ENCODE measurements at places on chromosomes 3 and 15.

DNA sequence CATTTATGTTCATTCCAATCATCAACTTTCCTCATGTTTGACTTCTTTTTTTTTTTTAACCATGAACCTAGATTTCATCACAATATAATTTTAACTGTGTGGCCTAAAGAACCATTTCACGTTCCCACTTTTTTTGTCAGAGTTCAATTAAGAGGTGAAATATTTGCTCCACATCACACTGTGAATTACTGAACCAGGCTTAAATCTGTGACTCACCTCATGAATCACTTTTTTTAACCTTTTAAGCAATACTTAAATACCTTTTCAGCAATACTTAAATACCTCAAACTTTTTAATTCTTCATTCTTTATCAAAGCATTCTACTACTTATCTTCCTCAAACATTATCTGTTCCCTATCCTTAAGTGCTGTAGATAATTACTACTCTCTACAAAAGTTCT, 137.6 kb downstream of the SI start:
- no peak for DNase-seq

DNA sequence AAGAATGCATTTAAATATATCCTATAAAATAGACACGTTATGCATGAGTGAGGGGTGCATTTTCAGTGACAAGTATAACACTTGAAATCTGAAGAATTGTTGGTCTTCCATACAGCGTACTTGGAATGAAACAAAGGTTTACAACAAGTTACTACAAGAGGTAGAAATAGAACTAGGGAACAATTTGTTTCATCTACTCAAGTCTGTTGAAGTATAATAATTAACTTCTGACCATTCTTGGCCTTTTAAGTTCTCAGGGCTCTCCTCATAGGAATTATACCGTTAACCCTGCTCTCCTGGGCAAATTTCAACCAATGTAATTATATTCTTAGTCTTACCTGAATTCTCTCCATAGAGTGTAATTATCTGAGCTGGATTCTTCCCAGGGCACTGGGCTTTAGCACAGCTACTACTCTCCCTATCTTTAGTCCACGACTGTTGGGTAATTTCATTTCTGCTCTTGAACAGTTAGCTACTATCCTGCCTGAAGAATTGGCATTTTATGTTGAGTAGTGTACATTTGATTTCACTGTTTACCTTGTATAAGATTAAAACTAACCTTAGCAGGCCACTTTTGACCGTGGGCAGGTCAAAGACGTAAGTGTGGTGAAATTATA, 100.6 kb downstream of the UBE2E2 start:
- DNase-seq: no peak

DNA sequence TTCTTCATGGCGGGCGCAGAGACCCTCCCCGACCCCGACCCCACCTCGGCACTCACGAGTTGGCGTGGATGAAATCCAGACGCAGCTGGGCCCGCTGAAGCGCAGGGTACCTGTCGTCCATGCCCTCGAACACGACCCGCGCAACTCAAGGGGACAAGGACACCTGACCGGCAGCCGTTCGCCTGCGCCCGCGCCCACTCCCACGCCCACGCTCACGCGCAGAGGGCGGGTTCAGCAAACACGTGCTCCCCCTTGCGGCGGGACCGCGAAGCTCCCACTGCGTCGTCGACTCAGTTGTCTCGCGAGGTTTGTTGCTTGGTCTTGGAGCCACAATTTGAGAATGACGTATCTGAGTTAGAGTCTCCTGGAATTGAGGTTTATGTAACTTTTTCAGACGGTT, at the start of gene MORC1:
Gene MORC1, minus strand, starts transcription at position 196 of the 400 bp plus-strand sequence. Its CDS starts 75 bp downstream, at position 121.
- no peak for DNase-seq

DNA sequence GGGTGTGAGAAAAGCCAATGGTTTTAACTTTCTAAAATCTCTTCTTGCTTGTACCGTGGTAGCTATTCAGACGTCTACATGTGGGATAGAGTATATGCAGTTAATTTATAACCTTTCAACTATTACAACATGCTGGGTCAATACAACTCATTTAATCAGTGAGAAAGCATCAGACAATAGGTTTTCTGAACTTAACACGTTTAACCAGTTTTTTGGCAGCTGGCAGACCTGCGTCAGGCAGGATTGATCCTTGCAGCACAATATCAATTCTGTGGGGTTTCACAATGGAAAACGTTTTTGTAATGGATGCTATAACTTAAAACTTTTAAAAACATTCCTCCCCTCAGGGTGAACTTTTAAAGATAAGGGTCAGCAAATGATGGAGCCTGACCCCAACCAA, 6.5 kb downstream of the GNB5 start:
- DNase-seq: no peak

- DNase-seq: no peak
These were observed 38.8 kb upstream of the TNFSF10 start for GRCh38 chr3:172561897-172562640.

- no peak for DNase-seq
These were observed 83.0 kb upstream of the NAALADL2 start for GRCh38 chr3:174776123-174776522.

DNA sequence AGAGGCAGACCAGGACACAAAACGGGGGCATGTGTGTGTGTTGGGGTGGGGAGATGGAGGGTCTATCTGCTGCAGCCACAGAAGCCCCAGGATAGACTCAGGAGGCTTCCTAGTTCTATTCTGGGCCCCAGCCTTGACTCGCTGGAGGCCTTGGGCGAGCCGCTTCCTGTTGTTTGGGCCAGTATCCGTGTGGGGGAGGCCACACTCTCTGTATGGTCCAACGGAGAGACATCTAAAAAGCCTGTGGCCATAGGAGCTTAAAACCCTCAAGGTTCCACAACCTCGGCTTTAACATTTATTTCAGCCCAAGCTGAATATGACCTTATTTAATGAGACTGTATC, 32.8 kb downstream of the POC1A start:
- no peak for DNase-seq

DNA sequence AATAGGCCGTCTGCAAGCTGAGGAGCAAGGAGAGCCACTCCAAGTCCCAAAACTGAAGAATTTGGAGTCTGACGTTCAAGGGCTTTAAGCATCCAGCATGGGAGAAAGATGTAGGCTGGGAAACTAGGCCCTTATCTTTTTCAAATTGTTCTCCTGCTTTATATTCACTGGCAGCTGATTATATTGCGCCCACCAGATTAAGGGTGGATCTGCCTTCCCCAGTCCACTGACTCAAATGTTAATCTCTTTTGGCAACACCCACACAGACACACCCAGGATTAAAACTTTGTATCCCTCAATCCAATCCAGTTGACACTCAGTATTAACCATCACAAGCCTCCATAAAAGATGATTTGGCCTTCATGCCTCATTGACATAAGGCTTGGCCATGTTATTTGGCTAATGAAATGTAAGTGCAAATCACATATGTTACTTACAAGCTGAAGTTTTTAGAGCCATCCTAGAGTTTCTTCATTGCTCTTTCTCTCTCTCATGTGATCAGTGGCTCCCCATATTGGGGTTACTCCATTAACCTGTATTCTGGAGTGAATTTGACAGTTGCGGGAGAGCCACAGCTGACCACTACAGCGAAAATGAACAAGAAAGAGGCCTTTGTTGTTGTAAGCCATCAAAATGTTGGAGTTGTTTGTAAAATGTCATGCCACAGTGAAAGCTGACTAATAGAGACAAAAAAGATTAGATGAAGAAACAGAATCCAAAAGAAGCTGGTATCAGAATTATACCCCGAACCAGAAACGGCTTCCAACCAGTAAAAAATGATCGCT, 61.7 kb downstream of the GBE1 start:
- DNase-seq: no peak

GRCh38 chr3:44870375-44871061, 3.9 kb upstream of the TGM4 start:
- no peak for DNase-seq

GRCh38 chr3:123046262-123047061, 18.9 kb upstream of the SEMA5B start:
- DNase-seq: no peak

GRCh38 chr3:149475451-149476060, 1.1 kb downstream of the TM4SF4 start:
- DNase-seq: no peak

DNA sequence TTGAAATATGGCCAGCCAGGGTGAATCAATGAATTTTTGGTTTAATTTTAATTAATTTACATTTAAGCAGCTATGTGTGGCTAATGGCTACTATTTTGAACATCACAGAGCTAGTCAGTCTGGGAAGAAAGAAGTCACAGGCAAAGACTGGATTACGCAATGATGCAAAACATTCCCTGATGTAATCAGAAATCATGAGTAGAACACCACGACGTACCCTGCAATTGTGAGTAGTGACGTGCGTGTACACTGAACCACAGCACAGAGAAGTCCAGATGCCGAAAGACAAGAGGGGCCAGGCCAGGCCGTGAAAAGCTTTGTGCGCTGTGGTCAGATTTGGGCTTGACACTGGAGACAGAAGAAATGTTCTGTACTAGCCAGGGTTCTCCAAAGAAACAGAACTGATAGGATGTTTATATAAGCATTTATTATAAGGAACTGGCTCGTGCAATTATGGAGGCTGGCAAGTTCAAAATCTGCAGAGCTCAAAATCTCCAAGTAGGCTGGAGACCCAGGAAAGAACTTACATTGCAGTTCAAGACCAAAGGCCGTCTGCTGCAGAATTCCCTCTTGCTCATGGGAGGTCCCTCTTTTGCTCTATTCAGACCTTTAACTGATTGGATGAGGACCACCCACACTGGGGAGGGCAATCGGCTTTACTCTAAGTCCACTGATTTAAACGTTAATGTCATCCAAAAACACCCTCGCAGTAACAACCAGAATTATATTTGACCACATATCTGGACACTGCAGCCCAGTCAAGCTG, 44.6 kb downstream of the SH3BP5 start:
- DNase-seq: no peak

DNA sequence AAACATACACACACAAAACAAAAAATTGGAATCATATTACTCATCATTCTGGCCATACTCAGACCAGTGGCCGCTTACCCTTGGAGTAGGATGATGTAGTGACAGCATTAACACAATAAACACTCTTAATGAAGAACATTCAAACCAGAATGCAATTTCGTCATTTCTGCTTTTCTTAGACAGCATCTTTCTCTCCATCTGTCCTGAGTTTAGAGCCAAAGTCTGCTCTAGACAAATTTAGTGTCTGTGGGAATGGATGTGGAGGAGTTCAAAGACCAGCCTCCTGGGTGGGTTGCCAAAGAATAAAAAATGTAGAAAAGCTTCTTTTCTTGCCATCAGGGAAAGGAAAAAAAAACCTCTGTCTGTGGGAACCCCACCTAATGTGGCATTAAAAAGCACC, 212.4 kb upstream of the POU1F1 start:
- no peak for DNase-seq

DNA sequence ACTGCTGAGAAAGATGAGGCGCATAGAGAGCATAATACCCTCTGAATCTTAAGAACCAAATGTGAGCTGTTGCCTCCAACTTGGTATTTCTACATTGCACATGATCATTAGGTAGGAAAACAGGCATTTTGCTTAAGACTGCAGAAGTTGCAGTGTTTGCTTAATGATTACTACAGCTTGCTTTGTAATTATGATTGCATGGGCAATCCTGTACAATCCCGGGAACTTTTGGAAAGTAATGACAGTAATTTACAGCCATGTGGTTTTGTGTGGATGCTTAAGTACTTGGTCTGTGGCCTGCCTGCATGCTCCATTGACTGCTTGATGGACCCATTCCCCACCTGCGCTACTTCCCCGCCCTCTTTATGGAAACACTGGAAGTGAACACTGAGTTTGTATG, 301.1 kb downstream of the DIPK2A start:
- DNase-seq: no peak

GRCh38 chr3:9951126-9951525, 1.1 kb downstream of the PRRT3 start:
- no peak for DNase-seq

- no peak for DNase-seq
These were observed 39.2 kb downstream of the RFT1 start for GRCh38 chr3:53091011-53091410.

GRCh38 chr15:53831907-53832770, 72.7 kb upstream of the WDR72 start:
- no peak for DNase-seq

DNA sequence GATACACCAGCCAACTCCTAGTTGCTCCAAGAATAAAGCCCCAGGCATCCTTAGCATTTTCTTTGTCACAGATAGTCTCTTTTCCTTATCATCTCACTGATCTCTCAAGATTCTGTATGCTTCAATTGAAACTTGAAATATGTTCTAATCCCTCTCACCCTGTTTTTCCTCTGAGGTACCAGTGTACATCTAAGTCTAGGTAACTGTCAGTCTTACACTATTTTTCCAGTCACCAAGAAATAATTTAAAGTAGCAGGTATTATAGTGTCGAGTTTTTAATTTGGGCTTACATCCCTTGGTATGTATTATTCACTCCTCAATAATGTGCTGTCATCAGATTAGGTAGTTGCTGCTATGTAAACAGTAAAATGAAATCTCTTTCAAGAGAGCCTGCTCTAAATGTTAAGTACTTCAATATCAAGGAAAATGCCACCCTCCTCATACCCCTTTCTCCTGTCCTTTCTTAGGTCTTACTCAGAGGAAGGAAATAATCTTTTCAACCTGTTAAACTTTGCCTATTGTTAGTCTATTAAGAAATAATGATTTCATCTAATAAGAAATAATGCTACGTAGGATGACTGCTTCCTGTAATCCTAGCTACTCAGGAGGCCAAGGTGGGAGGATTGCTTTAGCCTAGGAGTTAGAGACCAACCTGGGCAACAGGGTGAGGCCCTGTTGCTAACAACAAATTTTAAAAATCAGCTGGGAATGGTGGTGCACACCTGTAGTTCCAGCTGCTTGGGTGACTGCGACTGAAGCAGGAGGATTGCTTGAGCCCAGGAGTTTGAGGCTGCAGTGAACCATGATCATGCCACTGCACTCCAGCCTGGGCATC, 39.8 kb downstream of the TSC22D2 start:
- DNase-seq: no peak

DNA sequence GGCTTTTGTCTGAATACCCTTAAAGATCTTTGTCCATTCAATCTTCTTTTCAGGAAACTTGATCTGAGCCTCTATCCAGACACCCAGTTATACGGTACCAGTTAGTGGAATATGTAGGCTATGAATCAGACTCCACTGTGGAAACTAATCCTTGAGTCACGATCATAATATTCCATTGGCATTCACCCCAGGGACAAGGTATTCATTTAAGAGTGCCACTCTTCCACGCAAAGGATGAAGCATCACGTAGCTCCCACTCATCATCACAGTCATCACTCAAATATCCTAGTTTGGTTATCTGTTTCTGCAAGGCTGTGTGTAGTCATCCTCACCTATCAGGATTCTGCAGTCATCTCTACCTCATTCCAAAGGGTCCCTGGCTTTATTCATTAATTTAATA, 85.6 kb downstream of the NEDD4 start:
- DNase-seq: no peak

- no peak for DNase-seq
These were observed 3.3 kb downstream of the SHISA5 start for GRCh38 chr3:48500656-48501055.

DNA sequence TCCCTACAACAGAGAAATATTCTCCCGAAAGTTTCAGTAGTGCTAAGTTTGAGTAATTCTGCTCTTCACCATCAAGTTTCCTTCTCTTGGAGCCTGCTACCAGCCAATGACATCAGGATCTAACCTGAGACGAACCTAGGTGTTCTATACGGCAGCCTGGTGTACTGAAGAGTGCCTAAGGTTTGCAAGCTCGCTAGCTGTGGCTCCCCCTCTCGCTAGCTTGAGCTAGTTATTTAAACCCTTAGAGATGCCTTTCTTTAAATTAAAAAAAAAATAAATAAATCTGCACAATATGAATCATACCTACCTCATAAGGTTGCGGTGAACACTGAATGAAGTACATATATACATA, 1.4 kb upstream of the COL8A1 start:
- DNase-seq: no peak

All from CD4-positive, alpha-beta T cell treated with Interleukin-2 at 100 ng/mL for 4 hours (primary cell).